NCI-H446 (cell line): ENCODE measurements at places on chromosomes 16 and 17.

- DNase-seq, result peak; percentile 81
These were observed 14.6 kb downstream of the SREBF1 start for GRCh38 chr17:17822189-17822588.

- DNase-seq, result no peak
These were observed 63.8 kb upstream of the RCVRN start for GRCh38 chr17:9968881-9969280.

DNA sequence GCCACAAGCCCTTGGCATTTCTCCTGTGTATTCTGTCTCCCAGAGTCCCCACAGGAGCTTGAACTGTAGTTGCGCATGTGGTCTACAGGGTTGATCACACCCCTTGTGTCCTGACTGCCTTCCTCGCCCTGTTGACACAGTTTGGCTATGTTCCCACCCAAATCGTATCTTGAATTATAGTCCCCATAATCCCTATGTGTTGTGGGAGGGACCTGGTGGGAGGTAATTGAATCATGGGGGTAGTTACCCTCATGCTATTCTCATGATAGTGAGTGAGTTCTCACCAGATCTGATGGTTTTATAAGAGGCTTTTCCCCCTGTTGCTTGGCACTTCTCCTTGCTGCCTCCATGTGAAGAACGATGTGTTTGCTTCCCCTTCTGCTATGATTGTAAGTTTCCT, 21.2 kb downstream of the ADAD2 start:
- DNase-seq, result no peak

- peak; percentile 73 for DNase-seq
These were observed 30.2 kb downstream of the SPNS3 start for GRCh38 chr17:4463818-4464476.

DNA sequence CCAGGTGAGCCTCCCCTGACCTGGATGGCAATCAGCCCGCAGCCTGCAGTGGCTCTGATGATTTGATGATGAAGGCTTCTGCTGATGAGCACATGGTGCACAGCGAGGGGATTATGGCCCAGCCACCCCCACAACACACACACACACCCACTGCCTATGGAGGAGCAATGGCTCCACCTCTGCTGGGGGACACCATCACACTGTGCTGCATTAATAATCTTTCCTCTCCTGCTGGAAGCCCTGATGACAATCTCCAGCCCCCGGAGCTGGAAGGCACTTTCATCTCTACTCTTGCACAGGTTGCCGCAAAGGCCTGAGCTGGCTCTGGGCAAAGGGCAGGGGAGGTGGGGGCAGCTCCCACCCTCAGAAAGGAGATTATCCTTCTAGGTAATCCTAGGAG, 79.9 kb downstream of the PLXDC1 start:
- DNase-seq, result no peak

DNA sequence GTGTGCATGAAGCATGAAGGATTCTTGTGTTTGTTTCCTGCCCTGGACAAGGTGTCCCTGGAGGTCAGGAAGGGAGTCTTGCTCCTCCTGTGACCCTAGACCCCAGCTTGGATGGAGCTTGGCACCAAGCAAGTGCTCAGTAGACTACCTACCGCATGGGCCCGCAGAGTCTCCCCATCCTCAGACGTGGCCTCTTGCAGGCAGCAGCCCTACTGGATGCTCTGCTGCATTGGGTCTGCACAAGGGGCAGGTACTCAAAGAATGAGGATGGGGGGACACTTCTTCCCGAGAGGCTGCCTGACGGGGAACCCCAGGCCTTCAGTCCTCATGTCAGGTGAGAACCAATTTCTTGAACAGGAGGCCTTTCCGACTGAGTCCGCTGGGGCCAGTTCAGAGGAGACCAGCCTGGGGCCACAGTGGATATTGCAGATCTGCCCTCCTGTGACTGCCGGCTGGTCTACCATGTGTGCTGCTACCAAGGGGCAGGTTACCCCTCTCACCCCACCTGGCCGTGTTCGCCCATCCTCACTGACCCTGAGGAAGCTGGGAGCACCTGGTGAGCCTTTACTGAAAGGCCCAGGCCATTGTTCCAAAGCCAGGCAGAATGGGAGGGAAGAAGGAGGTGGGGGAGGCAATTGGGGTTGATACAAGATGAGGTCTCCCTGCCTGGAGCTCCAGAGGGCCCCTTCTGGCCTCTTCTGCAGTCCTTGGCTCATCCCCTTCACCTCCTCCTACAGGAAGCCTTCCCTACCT, 206.3 kb downstream of the RAB11FIP4 start:
- no peak for DNase-seq

DNA sequence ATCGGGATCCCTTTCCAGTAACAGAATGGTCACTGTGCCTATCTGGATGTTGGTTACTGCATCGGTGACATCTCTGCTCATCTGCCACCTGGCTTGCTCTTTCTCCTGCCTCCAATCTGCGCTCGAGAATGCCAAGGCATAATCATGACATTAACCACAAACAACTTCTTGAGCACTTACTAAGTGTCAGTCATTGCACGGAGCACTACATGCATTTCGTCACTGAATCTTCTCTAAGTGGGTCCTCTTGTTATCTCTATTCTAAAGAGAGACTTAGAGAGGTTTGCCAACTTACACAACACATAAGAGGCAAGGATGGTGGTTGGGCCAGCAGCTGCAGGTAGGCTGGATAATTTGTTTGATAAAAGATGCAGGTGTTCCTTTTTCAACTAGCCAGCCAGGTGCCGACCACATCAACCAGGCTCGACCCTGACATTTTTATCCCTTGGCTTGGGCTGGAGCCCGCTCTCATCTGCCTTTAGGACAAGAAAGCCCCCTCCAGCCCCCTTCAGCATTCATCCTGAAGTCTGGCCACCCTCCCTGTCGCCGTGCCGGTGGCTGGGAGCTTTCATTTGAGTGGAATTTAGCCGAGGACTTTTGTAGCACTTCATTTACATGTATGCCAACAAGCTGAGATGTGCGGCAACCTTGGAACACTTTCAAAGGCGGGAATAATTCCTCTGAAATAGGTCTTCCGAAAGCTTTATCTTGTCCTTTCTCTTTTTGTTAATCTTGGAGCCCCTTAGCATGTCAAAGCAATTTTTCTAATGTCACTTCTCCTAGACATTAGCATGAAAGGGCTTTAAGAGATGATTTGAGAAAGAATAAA, 89.3 kb upstream of the NKD1 start:
- DNase-seq, result no peak

DNA sequence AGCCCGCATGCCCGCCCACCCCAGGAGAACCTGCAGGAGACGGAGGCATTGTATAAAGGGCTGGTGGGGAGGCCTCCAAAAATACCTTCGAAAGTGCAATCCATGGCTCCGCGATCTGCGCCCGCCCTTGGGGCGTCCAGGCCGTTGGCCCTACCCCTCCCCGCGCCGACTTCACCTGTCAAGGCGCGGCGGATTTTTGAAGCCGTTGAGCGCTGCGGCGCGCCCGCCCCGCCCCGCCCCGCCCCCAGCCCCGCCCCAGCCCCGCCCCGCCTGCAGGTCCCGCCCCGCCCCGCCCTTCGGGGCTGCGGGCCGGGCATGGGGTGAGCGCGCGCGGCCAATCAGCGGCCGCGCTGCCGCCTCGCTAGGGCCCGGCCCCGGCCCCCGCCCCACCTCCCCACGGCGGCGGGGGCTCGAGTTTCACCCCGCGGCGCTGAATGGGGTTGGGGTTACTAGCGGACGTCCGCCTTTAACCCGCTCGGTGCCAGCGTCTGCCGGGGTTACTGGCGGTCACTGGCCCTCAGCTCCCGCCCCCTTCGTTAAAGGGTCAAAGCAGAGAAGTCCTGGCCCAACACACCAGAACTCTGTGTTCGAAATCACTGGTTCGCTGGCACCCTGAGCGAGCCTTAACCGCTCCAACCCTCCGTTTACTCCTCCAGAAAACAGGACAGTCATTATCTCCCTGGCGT, 13.2 kb downstream of the SREBF1 start:
- peak; percentile 88 for DNase-seq

DNA sequence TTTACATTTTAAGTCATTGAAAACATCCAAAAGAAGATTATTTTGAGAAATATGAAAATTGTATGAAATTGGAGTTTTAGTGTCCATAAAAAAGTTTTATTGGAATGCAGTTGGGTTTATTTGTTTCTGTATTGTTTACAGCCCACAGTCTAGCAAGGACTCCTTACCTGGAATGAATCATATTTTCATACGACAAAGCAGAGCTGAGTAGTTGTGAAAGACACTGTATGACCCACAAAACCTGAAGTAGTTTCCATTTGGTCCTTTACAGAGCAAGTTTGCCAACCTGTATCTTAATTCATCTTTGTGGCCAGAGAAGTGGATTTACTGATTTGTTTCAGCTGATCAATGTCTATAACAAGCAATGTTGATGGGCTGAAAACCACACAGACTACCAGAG, 10.3 kb downstream of the CCL18 start:
- no peak for DNase-seq

DNA sequence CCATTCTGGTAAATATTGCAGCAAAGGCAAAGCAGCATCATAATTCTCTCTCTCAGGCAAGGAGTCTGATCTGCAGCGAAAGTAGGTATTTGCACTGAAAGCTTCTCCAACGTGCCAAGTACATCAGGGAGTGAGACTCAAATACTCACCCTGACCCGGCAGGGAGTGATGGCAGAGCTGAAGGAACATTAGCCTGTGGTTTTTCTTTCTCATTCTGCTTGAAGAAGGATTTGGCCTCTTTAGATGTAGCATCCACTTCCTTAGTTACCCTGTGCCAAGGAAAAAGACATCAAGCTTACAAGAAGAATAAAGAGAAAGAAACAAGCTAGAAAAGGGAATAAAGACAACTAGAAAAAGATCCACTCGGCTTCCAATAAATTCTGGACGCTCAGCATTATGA, 38.4 kb downstream of the CFDP1 start:
- DNase-seq, result no peak

GRCh38 chr17:56317351-56318208, 164.3 kb downstream of the ANKFN1 start:
- no peak for DNase-seq

GRCh38 chr17:42514867-42515266, 21.2 kb upstream of the NAGLU start:
- no peak for DNase-seq

GRCh38 chr17:48023400-48024148, 14.0 kb downstream of the COPZ2 start:
- peak; percentile 92 for DNase-seq

DNA sequence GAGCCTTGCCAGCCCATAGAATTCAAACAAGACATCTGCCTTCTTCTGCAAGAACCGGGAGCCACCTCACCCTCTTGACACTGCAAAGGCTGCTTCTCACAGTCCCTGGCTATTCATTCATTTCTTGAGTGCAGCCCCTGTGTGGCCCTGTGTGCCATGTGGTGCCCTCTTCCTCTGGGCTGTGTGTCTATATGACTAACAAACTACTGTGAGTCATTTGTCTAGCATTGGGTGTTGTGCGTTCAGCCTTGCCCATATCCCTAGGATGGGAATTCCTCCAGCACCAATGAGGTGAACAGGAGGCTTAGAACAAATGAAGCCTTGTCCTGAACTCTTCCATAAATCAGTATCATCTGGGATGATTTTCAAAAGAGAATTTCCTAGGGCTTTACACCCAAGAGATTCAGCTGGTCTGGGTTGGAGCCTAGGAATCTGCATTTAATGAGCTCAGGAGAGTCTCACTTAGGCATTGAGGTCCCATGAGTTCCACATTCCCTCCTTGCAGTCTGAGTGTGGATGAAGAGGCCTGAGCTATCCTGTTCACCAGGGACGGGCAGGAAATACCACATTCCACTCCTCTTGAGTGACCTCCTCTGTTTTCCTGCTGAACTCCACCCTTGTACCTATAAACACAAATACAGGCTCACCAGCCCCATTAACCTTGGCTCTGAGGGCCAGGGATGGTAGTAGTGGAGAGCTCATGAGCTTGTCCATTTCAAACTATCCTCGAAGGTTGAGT, 308.7 kb upstream of the N4BP1 start:
- DNase-seq, result no peak

- DNase-seq, result no peak
These were observed 69.0 kb upstream of the BCAR1 start for GRCh38 chr16:75320435-75320834.

DNA sequence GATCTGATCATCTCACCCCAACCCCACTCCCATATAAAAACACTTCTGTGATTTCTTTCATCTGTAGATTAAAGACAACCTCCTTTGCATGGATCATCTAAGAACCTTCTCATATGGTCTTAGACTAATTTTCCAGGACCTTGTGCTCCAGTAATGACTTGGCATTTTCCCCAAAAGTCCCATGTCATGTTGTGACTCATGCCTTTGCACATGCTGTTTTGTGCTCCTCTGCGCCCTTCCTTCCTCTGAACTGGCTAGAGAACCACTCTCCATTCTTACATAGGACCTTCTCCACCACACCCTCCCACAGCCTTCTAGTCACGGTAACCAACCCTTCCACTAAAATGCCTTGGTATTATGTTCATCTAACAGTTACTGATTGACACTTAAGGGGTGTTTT, 99.5 kb upstream of the AXIN2 start:
- no peak for DNase-seq

GRCh38 chr17:7851438-7852261, 3.2 kb upstream of the TMEM88 start:
- peak; percentile 28 for DNase-seq

DNA sequence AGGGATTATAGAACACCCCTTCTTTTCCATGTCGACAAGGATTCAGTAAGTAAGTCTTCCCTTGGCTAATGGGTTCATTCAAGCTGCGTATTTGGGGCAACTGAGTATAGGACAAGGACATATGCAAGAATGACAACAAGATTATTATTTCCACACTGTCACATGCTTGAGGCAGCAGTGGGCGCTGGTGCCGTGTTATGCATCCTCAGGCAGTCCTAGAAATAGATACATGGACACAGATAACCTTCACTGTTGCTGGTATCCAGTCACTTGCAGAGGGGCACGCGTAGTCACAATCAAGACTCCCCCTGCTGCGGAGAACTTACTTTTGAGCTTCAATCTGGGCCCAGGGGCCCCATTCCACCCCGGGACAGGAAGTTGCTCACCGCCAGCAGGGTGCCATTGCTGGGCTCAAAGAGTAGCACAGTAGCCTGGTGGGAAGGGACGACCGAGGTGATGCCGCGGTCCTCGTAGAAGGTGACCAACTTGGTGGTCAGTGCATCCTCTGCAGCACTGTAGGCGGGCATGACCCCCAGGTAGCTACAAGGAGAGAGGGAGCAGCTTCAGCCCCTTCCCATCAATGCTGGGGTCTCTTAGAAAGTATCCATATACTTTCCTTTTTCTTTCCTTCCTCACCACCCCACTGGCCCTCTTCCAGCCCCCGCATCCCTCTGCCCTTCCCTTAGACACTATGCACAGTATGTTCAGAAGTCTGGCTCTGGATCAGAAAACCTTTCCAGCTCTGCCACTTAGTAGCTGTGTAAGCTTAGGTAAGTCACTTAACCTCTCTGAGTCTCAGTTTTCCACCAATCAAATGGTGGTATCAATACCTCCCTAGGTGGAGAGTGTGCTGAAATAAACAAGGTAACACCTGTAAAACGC, 804 bp downstream of the CRYM start:
- no peak for DNase-seq

GRCh38 chr17:56810891-56811775, 22.6 kb downstream of the C17orf67 start:
- no peak for DNase-seq
